ENCODE measurements at places on chromosomes 16 and 17.

DNA sequence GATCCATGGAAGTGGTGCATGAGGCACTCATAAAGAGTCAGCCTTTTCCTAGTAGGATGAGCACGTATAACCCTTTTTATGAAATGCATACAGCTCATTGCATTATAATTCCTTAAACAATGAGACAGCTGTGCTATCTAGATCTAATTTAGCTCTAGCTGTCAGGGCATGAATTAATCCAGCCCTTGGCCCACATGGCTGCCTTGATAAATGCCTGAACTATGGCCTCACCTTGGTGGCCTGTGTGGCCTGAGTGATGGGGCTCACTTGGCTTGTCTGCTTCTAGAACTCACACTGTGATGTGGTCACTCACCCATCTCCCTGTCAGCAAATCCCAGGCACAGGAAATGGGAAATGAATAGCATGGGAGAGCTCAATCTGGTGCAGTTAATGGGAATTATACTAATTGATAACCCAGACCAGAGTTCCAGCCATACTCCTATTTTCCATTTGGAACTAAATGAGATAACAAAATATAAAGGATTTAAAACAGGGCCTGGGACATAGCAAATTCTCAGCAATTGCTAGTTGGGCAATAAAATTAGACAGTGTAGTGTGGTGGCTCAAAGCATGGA is 153.6 kb downstream of the HS3ST2 start:
- DNase-seq = no peak

DNA sequence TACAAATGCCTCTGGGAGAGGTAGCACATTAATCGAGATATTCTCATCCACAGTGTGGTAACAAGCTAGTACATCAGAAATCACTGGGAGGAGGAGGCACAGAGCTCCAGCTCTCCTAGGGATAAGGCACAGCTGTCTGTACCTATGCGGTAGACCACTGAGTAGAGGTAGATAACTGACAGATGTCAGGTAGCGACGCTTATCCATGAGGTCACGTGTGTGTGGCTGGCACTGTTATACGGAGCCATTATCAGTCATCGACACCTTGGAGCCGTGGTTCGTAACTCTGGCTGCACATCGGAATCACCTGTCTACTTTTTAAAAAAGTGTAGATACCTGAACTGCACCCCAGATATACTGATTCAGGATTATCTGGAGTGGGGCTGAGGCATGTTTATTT is 102.4 kb downstream of the SNX11 start:
- no peak for DNase-seq

DNA sequence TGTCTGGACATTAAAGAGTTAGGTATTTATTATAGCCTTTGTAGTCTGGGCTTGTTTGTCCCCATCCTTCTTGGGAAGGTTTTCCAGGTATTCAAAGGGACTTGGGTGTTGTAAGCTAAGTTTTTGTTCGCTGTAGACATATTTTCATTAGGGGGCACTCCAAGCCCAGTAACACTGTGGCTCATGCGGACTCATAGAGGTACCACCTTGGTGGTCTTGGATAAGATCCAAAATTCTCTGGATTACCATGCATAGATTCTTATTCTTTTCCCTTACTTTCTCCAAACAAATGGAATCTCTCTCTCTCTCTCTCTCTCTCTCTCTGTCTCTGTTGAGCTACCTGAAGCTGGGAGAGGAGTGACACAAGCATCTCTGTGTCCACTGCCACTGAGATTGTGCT is 48.9 kb downstream of the ERCC4 start:
- DNase-seq = no peak

DNA sequence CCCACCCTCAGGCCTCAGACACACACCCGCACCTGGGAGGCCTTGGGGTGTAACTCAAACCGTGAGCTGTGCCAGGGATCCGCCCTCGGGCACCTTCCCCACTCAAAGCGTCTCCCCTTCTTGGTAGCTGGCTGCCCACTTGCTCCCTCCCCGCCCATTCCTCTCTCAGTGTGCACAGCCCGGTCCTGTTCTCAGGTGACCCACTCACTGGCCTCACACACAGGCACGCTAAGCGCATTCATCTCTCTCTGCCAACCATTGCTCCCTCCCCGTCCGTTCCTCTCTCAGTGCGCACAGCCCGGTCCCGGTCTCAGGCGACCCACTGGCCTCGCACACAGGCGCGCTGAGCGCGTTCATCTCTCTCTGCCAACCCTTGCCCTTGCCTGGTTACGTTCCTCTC is 20.8 kb downstream of the WDR45B start:
- no peak for DNase-seq

DNA sequence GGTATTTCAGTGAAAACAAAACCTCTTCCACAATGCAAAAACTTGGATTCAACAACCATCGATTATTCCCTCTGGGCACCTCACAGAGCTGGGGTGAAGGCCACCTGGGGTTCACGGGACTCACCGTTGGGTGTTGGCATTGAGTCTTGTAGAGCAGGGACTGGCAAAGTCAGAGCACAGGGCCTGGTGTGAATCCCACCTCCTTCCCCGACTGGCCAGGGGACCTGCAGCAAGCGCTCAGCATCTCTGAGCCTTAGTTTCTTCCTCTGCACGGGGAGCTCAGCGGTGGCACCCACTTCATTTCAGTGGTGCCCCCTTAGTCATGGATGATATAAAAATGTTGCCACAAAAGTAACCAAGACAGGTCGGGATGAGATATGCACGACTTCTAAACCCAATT is 100.4 kb downstream of the METRNL start:
- DNase-seq = no peak

- no peak for DNase-seq
Measured at GRCh38 chr17:62098623-62099231, 33.6 kb upstream of the MED13 start.

Measured in stimulated activated CD4-positive, alpha-beta T cell treated with anti-CD3 and anti-CD28 coated beads, Interleukin-4, amount 100 ng/mL, for 48 hours (primary cell).